ENCODE measurements at places on chromosomes 5 and 9.

DNA sequence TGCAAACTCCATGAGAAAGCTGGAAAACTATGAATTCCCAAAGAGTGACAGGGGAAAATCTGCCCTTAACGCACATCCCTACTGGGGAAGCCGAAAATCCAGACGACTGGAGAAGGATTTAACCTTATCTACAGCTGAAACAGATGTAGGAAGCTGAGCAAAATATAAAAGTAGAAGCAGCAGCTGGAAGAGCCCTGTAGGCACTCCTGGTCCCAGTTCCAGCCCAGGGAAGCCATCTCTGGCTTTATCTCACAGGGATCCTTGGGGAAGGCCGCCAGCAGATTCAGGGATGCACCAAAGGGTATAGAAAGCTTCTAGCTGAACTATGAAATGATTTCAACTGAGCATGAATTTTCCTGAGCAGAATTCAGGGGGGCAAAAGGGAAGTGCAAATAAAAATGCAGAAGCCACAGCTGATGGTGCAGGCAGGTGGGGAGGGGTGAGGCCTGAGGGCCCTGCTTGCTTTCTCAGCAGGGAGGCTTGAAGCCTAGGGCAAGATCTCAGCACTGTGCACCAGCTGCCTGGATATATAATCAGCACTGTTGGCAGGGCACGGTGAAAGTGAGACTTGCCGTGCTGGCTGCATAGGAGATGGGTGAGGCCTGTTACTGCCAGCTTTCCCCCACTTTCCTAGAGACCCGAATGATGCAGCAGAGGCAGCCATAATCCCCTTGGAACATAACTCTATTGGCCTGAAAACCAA, 2019.5 kb upstream of the NUDT12 start:
- DNase-seq: no peak

GRCh38 chr5:136811551-136811950, 446.2 kb upstream of the TRPC7 start:
- DNase-seq: no peak

- DNase-seq: no peak
Observed at GRCh38 chr5:150441813-150442698, 7.5 kb downstream of the RPS14 start.

GRCh38 chr9:33374634-33375237, 27.6 kb downstream of the AQP7 start:
- peak; percentile 83 for DNase-seq

GRCh38 chr5:167458412-167458811, 833.0 kb upstream of the WWC1 start:
- no peak for DNase-seq

GRCh38 chr5:32156635-32157034, 17.5 kb downstream of the GOLPH3 start:
- DNase-seq: no peak

DNA sequence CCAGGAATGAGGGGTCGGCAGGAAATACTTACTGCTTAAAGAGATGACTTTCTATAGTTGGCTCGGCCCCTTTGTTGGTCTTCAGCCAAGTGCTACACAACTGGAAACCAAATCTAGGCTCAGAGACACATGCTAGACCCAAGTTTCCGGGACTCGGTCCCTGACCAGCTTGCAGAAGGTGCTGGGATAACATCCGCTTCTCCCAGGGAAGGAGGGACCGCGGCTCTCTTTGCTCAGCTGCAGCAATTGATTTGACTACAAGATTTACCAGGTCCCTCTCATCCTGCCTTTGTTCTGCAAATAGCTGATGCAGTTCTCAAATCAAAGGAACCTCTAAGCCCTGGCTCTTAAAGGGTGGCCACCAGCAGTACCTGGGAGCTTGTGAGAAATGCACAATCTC, 314.7 kb downstream of the MLLT3 start:
- no peak for DNase-seq

DNA sequence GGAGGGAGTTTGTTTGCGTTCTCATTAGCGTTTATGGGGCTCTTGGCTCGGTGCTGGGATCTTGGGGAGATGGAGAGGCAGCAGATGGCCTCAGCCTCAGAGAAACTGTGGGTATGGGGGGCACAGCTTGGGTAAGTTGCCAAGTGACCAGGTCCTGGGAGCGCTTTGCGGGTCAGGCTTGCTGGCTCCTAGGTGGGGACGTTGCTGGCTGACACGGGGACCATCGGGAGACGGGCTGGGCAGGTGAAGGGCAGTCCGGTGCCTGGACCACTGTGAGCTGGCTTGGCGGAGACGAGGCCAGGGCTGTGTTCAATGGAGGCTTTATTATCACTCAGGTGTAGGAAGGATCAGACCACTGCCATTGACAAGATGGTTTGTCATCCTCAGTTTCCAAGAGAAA, 30.0 kb downstream of the FGD3 start:
- DNase-seq: no peak

- no peak for DNase-seq
Observed at GRCh38 chr5:151251621-151252020, 1.4 kb upstream of the GM2A start.

DNA sequence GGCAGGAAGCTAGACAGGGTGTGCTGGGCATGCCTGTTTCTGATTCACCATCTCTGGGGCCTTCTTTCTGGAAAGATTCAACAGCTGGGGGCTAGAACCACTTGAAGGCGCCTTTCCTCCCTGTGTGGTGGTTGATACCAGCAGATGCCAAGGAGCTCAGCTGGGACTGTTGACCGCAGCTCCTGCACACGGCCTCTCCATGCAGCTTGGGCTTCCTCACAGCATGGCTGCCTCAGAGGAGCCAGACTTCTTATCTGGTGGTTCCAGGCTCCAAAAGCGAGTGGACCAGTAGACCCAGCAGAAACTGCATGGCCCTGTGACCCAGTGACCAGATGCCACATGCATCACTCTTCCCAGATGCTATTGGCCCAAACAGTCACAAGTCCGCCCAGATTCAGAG, 74.7 kb upstream of the COL5A1 start:
- DNase-seq: no peak

DNA sequence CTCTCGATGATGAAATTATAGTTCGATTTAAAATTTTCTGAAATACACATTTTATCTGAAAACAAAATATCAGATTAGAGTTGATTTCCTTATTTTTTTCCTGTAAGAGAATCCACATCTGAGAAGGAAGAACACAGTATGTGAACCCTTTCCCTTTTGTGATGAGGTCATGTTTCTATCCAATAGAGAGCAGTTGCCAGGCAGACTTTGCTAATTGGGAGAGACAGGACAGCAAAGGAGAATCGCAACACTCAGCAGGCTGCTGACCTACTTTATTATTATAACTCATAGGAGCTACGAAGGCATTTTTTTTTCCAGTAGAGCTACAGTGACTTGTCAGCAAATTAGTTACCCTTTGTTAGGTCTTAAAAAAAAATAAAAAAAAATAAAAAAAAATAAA, 242.1 kb downstream of the HCN1 start:
- no peak for DNase-seq

DNA sequence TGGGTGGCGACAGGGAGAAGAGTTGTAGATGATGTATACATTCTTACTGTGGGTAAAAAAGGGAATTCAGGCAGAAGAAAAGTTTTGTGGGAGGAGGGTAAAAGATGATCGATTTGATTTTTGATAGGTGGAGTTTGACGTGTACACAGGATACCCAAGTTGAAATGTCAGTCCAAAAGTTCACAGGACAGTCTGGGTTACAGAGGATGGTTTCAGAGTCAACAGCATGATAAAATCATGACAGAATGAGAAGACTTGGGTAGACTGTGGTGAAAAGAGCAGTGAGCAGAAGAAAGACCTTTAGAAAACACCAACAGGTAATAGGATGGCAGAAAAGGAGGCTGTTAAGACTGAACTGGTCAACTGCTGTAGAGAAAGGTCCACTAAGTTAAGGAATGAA, 72.2 kb upstream of the FRRS1L start:
- no peak for DNase-seq

- no peak for DNase-seq
Observed at GRCh38 chr5:119343052-119343451, 12.8 kb upstream of the TNFAIP8 start.

- no peak for DNase-seq
Observed at GRCh38 chr9:116843863-116844620, 156.9 kb downstream of the TRIM32 start.

GRCh38 chr9:89877051-89878002, 272.5 kb downstream of the GADD45G start:
- DNase-seq: no peak

DNA sequence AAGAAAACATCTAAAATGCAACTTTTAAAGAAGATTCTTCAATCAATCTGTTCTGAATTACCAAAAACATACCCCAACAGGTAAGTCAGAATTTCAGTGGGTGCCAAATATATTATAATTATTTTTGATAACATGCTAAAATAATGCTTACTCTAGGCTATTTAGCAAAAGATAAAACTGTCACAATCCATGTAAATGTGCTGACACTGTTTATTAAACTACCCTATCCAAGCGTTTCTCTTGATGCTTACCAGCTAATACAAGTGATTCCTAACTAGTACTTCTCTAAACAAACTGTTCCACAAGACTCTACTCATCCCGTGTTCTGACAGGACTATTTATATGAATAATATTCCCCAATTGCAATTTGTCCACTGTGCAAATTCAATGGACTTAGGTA, 236.7 kb downstream of the BNC2 start:
- no peak for DNase-seq

GRCh38 chr5:169260896-169261569, 39.9 kb downstream of the SLIT3 start:
- DNase-seq: no peak

DNA sequence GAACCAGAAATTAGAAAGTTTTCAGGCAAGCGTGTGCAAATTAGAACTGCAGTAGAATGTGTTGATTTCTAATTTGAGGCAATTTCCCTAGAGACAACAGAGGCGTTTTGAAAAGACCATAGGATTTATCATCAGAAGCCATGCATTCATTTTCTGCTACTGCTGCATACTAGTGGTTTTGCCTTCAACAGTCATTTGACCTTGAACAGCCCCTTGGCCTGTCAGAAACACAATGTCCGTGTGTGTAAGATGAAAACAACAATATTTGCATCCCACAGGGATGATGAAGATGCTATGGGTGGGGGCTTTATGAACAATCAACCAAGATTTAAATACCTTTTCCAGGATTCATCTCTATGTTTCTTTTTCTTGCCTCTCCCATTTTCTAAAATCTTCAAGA, 73.7 kb downstream of the PDE4D start:
- no peak for DNase-seq

- DNase-seq: peak; percentile 70
Observed at GRCh38 chr9:34124099-34124498, 2.4 kb downstream of the DCAF12 start.

- no peak for DNase-seq
Observed at GRCh38 chr5:44614845-44615244, 193.9 kb upstream of the MRPS30 start.

- no peak for DNase-seq
Observed at GRCh38 chr9:89160806-89161205, 17.8 kb downstream of the SHC3 start.
